ENCODE measurements at places on chromosomes 3 and 15.

DNA sequence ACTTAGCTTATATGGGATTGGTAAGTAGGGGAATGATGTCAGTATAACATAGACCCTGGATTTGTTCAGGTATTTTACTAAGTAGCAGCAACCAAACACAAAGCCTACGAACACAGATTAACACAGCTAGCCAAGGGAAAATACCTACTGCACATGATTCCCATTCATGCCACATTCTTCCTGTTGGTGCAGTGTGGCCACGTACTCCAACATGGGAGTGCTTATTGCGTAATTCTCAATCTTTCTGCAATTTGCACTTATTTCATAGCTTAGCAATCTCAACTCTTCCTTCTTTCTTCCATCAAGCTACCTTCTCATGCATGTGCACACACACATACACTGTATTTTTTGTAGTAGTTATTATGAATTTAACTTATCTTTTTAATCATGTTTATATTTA lies 186.8 kb downstream of the IL5RA start:
- peak; percentile 12 for DNase-seq

DNA sequence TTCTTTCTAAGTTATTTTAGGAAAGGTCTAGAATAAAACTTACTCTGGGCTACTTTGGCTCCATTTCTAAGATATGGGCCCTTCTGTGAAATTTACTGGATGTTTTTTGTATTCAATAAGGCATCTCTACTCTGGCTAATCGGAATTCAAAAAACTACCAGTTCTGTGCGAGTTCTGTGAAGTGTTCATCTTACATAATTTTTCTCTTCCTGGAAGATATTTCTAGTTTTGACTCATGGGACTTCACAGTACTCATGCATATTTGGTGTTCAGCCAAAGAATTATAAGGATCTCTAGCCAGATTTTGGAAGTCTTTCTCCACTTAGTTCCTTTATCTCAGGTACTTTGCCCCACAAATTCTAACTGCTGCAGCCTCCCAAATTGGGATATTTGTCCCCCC lies 46.4 kb upstream of the MBNL1 start:
- peak; percentile 43 for DNase-seq

GRCh38 chr3:147514366-147515160 lies 105.4 kb downstream of the ZIC1 start:
- DNase-seq = no peak

DNA sequence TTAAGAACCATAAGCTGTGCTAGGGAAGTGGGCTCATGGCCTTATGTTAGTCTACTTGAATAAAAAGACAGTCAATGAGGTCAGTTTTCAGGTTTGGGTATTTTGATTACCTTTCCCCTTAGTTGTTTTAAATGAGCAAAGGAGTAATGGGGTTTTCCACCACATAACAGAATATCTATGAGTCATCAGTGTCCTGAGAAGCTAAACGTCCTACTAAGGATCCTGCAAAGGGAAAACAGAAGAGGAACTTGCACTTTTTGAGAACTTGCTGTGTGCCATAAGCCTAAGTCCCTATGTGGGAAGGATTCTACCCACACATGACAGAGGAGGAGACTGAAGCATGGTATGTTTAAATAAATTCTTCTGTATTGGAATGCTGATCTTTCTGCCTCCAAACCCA lies 292.8 kb upstream of the TMC3 start:
- no peak for DNase-seq

GRCh38 chr15:52133510-52134220 lies 21.1 kb upstream of the BCL2L10 start:
- DNase-seq = no peak

DNA sequence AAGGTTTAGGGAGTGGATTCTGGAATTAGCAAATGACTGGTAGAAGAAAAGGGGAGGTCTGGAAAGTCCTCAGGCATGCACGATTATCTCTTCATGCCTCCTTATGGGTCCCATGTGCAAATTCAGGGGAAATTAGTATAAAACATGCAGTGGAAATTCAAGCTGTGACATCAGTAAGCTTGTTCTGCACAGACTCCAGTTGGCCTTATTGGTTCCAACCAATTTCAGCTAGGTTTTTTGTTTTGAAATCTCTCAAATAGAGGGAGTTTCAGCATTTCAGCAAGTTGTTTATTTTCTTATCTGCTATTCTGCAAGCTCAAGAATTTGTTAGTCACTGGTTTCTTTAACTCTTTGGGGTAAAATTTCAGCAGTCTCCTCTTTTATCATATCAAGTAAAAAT lies 774 bp upstream of the TMCO5A start:
- DNase-seq = no peak

- no peak for DNase-seq
Observed at GRCh38 chr3:127538569-127538968, 52.0 kb downstream of the TPRA1 start.

DNA sequence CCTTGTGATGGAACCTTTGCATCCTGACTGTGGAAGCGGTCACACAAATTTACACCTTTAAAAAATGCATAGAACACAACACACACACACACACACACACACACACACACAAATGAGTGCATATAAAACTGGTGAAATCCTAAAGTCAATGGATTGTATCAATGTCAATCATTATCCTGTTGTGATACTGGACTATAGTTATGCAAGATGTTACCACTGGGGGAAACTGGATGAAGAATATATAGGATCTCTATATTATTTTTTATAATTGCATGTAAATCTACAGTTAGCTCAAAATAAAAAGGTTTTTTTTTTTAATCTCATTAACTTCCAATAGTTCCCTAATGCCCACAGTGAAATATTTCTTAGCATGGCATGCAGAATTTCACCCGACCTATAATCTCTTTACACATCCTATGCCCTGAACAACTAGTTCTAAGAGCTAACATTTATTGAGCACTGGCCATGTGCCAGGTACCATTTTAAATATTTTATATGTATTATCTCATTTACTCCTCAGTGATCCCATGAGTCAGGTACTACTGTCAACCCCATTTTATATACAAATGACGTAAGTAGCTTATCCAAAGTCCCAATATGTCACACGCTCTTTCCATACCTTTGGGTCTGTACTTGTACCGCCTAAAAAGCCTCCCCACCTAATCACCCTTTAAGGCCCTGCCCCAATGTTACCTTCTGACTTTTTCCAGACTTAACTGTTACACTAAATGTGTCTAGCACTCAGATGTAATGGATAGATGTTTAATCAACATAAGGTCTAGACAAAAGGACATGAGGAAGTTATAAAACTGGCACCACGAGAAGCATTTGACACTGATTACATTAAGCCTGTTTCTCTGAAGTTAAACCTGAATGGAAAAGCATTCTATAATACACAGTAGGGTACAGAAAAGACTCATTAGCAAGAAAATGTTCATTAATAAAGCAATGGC lies 5.5 kb downstream of the ABCC5 start:
- no peak for DNase-seq

DNA sequence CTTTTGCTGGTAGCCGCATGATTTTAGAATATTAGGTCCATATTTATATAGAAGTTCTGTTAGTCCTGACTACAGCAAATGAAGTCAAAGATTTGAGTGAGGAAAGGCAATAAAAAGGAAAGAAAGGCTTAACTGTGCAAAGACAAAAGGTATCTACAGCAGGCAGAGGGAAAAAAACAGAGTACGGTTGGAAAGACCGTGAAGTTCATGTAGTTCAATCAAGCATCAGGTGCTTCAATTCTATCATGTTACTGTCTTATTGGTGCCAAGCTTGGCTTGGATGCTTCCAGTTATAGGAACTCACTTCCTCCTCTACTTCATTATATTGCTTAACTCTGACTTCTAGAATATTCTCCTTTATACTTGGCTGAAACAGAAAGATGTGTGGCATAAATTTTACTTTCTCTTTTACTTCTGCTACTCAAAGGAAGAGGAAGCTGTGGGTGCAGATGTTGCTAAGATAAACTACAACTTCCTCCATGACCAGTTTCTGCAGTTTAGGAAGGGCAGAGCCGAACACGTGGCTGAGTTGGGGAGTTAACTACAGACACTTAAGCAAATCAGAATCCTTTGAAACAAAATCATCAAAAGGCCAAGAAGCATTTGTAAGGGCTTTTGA lies 72.6 kb upstream of the ZBED2 start:
- peak; percentile 96 for DNase-seq

DNA sequence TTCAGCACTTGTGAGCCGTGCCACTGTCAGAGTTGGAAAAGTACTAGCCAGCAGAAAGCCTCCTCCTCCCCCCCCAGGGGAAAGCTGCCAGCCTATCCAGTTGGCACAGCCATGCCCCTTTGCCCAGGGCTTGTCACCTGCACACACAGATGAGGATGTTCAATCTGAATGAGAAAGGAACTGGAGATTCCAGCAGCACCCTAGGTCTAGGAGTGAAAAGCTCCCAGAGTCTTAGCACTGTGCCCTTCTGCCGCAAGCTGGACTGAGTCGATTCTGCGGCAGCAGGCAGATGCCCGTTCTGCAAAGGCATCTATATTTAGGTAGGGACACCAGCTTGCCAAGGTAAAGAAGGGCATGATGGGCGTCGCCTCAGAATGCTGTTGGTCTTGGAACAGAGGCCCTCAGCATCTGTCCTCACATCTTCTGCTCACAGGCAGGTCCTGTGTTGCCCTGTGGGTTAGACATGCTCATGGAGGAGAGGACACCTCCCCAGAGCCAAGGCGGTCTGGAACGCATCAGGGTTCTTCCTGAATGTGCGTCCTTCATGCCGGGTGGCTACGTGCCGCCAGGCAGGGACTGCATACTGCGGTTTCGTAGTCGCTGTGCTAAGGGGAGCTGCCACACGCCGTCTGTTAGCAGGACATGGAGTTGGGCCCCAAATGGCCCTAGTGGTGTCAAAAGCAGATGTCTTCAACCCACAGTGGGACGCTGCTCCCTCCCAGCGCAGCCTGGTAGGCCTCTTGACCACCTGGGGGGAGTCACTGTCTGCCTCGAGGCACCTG lies 109.5 kb downstream of the VGLL4 start:
- no peak for DNase-seq

GRCh38 chr15:38253351-38253781 lies 730 bp downstream of the SPRED1 start:
- peak; percentile 71 for DNase-seq

- DNase-seq = no peak
Observed at GRCh38 chr3:25573386-25574171, 91.1 kb downstream of the TOP2B start.

GRCh38 chr3:111662907-111663306 lies 67.8 kb upstream of the ZBED2 start:
- DNase-seq = peak; percentile 16

GRCh38 chr3:132622761-132623160 lies 25.7 kb downstream of the ACKR4 start:
- DNase-seq = no peak

GRCh38 chr15:72591361-72591760 lies 63.1 kb upstream of the GOLGA6B start:
- DNase-seq = no peak

- no peak for DNase-seq
Observed at GRCh38 chr3:194631696-194632095, 1.5 kb downstream of the TMEM44 start.

GRCh38 chr3:121064121-121064520 lies 156.1 kb downstream of the STXBP5L start:
- DNase-seq = no peak

DNA sequence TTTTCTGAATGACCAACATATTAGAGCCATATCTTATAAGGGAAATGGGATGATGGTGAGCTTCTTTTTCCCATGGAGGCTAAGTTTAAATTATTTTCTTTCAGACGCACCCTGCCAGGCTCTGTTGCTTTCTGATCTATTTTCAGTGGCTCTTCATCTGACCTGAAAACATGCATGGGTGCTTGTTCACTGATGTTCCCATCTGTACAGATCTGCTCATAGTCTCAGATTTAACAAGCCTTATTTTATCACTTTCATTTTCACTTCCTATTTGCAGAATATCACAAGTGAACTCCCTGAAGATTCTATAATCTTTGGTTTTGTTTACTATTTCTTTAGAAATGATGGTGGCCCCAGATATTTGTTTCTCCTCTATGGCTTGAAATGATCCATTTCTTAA lies 31.1 kb upstream of the SUCLG2 start:
- DNase-seq = peak; percentile 5

DNA sequence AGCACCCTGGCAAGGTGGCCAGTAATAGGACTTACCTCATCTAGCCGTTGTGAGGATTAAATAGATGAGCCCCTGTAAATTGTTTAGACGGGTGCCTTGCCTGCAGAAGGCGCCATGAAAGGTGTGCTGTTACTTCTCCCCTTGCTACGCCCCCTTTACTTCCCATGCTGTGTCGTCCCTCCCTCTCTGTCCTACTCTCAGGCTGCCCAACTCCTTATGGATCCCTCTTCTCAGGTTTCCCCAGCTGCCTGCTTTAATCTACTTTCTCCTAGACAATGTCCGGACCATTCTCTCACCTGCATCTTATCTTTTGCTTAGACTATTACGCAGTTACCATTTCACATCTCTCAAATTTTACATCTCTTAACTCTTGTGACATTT lies 1.7 kb upstream of the FBXW12 start:
- DNase-seq = no peak

GRCh38 chr3:18012436-18012835 lies 270.0 kb upstream of the TBC1D5 start:
- no peak for DNase-seq

DNA sequence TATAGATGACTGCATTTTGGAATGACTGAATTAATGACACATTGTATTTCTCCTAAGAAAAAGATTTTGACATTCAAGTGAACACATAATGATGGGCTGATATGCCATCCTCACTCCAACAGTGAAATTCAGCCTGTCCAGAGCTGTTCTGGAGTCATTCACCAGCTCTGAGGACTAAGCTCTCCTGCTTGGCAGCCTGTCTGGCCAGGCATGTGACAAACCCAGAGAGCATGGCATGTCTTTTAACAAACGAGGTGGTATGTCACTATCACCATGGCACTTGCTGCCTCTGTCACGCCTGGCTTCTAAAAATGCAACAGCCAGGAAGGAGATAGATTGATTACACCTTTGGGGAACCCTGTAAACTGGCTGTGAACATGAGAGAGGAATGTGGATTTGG lies 1.4 kb downstream of the ACTC1 start:
- no peak for DNase-seq

- DNase-seq = no peak
Observed at GRCh38 chr3:19539518-19540392, 391.4 kb downstream of the KCNH8 start.

DNA sequence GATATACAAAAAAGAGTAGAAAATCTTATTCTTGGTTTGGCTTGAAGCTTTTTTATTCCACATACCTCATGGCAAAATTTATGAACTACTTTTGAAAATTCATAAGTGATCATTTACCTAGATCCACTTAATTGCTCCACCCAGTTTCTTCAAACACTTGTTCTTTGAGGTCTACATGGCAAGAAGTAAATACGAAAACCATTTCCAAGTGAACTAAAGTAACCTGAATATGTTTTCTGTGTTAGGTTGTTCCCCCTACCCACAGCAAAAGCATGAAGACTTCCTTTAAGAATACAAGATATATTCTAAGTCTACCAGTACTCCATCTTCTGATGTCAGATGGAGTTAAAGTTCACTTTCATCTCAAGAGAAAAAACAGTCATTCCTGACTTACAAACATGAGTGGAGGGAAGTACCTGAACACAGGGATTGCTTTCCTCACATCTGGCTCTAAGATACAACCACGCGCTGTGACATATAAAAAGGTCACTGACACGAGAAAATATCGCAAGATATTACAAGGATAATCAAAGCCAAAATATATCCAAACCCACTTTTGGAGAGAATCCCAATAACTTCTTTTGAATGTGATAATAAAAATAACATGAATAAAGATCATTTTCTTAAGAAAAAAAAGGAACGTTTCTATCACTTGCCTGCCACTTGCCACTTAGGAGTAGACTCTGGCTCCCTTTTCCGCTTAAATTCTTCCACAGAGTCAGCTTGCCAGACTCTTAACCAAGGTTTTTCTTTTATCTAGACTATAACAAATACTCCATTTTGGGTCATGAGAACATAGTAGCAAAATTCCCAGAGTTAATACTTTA lies 424.5 kb downstream of the TIGIT start:
- DNase-seq = no peak

GRCh38 chr3:183931881-183932280 lies 47.2 kb upstream of the PARL start:
- DNase-seq = no peak

Measured in OCI-M1 (cell line).